ENCODE measurements at places on chromosomes 7 and 10.

DNA sequence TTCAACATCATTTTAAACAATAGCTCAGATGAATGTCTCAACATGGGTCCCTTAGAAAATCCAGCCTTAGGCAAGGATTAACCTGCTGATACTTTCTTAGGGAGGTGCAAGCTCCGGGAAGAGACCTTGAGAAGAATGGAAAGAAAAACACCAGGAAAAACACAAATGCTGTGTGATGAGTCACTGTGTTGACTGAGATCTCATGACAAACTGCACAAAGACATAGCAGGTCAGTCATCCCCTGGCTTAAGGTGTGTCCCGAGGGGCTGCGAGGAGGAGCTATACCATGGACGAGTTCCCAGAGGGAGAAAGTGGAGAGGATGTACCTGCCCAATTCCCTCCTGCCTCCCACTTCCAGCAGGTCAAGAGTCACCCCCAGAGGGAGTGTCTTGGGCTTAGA is 98.0 kb downstream of the TEX36 start:
- H3K36me3 ChIP-seq, result no peaks in the 10 kb centered on the region
- DNase-seq, result no peak
- H3K4me3 ChIP-seq, result no peak overlapping the region
- H3K27ac ChIP-seq, result no peak overlapping the region
- no peaks in the 10 kb centered on the region for H3K4me1 ChIP-seq
- H3K27me3 ChIP-seq, result no peaks in the 10 kb centered on the region

DNA sequence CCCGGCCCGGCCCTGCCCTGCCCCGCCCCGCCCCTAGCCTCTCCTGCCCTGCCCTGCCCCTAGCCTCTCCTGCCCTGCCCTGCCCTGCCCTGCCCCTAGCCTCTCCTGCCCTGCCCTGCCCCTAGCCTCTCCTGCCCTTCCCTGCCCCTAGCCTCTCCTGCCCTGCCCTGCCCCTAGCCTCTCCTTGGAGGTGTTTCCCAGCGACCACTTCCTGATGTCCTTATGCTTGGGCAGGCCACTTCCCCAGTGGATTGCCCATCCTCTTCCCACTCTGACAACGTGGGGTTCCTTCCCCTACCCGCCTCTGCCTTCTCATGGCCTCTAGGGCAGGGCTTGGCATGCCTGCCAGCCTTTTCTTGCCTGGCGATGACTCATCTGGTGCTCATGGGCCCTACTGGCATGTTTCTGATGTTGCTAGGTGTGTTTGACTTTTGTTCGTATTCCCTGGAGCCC is 21.2 kb downstream of the PRXL2A start:
- no peaks in the 10 kb centered on the region for H3K27me3 ChIP-seq
- no peaks in the 10 kb centered on the region for H3K4me1 ChIP-seq
- H3K36me3 ChIP-seq, result peaks cover 8% of the 10 kb centered on the region
- no peak overlapping the region for H3K4me3 ChIP-seq
- no peak for DNase-seq

- H3K36me3 ChIP-seq, result no peaks in the 10 kb centered on the region
- H3K27ac ChIP-seq, result no peak overlapping the region
- no peak for DNase-seq
- no peaks in the 10 kb centered on the region for H3K4me1 ChIP-seq
Measured at GRCh38 chr10:59333701-59334100, 28.6 kb downstream of the FAM13C start.

DNA sequence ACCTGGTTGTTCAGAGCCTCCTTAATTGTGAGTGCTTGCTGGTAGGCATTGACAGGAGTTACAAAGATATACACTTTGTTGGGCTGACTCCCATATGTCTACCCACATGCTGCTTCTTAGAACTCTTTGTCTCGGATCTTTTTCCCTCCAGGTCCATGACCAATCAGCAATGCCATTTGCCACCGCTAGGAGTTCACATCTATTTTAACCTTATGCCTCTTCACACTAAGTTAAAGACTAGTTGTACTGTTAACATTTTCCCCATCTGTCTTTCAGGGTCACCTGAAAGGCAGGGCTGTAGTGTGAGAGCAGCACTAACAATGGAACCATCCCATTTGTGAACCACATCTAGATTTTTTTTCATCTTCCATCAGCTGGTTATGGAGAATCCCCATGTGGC is 226.7 kb upstream of the NPY start:
- no peak for DNase-seq
- H3K27me3 ChIP-seq, result no peaks in the 10 kb centered on the region
- no peak overlapping the region for H3K4me3 ChIP-seq
- no peaks in the 10 kb centered on the region for H3K36me3 ChIP-seq

- no peak for DNase-seq
- no peaks in the 10 kb centered on the region for H3K27me3 ChIP-seq
- peaks cover 5% of the 10 kb centered on the region for H3K36me3 ChIP-seq
- no peak overlapping the region for H3K27ac ChIP-seq
Measured at GRCh38 chr10:113030453-113030852, 80.4 kb downstream of the TCF7L2 start.

DNA sequence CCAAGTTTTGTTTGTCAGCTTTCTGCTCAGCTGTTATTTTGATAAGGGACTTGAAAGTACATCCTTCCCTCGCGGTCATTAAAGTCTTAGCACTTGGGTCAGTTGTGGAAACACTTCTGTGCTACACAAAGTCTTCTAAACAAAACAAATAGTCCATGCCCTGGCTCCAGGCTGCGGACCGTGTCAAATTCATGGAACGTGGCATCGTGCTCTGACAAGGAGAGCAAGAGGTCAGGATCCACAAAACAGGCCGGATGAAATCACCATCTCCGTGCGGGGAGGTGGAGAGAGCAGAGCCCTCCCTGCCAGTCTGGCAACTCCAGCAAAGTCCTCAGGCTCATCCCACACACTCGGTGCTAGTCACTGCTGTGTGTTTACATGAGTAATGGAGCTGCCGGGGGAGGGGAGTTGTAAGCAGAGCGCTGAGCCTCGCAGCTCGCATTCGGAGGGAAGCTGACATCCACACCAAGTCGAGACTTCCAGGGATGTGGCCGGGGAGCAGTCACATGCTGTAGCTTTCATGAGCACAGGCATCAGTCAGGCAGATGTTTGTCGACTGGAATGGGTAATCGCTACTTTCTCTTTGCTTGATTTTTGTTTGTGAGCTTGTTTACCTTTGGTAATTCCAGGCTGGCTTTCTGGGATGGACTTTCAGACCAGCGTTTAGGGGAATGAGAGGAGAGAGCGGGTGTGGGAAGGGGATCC is 147.6 kb downstream of the ARID5B start:
- peak overlapping the region; percentile 40 for H3K4me3 ChIP-seq
- peaks cover 6% of the 10 kb centered on the region for H3K4me1 ChIP-seq
- no peak overlapping the region for H3K27ac ChIP-seq
- H3K36me3 ChIP-seq, result no peaks in the 10 kb centered on the region

DNA sequence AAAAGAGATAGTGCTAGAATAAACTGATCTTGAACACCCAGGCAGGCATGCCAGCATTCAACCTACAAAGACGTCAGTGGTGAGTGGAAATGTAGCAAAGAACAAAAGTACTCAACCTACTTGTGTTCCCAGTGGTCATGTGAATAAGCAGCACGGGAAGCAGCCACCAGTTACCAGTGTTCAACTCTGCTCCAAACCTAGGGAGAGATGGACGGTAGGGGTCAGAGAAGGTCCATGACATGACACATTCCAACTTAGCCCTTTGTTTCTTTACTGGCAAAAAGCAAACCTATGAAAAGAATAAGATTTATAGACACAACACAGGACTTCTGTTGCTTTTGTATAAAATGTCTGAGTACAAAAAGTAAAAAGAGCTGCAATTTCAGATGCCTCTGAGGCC is 511.4 kb downstream of the XPNPEP1 start:
- H3K4me3 ChIP-seq, result no peak overlapping the region
- no peak for DNase-seq
- H3K36me3 ChIP-seq, result no peaks in the 10 kb centered on the region
- no peak overlapping the region for H3K27ac ChIP-seq
